ENCODE measurements at places on chromosomes 5 and 9.
A peak's percentile ranks its signal among the peaks of the same experiment; 100 is the strongest.

DNA sequence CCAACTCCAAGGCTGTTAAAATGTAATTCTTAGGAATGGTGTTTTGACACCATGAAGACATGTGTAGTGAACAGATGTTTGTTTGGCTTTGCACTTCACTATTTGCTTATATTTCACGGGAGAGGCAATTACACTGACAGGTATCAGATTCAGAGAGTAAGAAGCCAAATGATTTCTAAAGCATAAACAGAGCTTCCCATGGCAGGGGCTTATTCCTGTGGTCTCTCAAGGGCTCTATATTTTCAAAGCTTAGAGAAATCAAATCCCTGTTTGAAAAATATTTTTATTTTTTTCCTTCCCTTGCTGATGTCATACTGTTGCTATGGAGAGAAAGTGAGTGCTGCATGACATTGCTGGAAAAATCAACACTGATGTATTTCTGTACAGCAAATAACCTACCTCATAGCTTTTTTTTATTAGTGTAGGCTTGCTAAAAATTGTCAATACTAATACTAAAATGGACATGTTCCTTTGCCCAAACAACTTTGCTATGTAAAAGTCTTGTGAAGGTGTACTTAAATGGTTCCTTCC, 161.4 kb downstream of the GIN1 start:
- DNase-seq = no peak

DNA sequence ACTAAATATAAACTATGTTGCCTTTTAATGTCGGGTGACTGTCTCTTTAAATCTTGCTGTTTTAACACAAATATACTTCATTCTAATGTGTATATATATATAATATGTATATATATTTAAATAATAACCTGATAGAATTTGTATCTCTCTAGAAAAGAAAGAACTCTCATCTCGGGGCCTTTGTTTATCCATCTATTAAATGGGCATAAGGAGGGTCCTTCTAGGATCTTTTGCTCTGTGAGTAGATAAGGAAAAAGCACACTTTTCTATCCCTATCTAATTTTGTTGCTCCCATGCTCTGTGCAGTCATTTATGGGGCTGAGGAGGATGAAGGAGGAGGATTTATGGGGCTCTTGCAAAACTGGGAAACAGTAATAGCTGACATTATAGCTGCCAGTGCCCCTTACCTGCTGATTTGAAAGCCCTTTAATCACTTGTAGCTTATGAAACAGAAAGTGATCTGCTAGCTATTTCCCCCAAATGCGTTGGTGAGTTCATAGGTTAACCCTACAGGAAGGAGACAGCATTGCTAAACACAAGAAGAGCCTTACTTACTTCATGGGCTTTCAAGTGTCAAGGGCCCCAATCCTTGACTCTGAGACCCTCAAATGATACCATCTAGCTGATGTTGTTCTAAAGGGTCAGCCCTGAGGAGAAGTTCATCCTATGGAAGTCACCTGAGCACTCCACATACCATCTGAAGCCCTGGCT, 5.8 kb upstream of the PPARGC1B start:
- no peak for DNase-seq

- DNase-seq = no peak
Measured at GRCh38 chr5:90528601-90529193, 687 bp downstream of the LYSMD3 start.

GRCh38 chr9:14935964-14936363, 25.7 kb upstream of the FREM1 start:
- no peak for DNase-seq

DNA sequence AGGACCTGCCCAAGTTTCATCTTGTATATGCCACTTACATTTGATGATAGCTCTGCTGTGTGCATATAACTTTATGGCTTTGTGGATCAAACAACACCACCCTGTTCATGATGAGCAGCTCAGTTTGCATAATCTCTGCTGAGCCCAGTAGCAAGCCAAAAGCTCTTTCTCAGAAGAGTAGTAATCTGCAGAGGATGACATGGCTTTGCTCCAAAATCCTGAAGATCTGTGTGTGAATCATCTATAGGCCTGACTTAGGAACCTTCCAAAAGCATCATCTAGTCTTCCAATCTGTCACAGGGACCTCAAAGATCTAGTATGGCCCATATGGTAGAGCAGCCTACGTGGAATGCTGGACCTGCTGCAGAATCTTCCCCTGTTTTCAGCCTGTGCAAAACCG, 394.6 kb downstream of the PSAT1 start:
- no peak for DNase-seq

- DNase-seq = no peak
Measured at GRCh38 chr9:121204121-121204520, 2.5 kb upstream of the RAB14 start.

GRCh38 chr5:149149942-149150341, 8.6 kb downstream of the ABLIM3 start:
- DNase-seq = no peak

- DNase-seq = no peak
Measured at GRCh38 chr5:45484781-45485180, 211.4 kb downstream of the HCN1 start.

GRCh38 chr5:127863161-127863560, 160.0 kb downstream of the CCDC192 start:
- DNase-seq = no peak

GRCh38 chr5:180959661-180960060, 29.0 kb upstream of the BTNL3 start:
- DNase-seq = no peak

GRCh38 chr9:16043756-16044578, 491.1 kb downstream of the CCDC171 start:
- no peak for DNase-seq

- no peak for DNase-seq
Measured at GRCh38 chr9:2473681-2474080, 147.9 kb upstream of the VLDLR start.

DNA sequence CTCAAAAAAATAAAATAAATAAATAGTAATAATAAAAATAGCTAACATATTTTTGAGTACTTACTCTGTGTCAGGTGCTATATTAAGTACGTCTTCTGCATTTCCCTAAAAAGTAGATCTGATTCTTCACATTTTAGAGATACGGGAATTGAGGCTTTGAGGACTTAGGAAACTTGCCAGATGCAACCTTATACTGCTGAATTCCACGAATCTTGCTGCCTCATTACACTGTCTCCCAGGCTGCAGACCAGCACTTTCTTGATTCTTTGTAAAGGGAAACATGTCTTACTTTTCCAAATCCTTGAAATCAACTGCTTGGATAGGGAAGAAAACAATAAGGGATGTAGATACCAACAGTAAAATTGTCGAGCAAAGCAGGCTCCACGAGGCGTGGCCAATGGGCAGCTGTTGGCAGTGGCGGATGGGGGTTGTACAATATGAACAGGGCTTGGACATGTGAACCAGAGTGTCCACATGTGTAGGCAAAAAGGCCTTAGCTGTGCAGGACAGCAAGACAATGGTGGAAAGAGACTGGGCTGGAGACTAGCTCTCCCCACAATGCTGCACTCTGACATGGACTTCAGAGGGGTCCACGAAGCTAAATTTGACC, 124.3 kb upstream of the RAI14 start:
- DNase-seq = no peak

GRCh38 chr5:109506556-109506955, 96.8 kb upstream of the PJA2 start:
- DNase-seq = no peak

DNA sequence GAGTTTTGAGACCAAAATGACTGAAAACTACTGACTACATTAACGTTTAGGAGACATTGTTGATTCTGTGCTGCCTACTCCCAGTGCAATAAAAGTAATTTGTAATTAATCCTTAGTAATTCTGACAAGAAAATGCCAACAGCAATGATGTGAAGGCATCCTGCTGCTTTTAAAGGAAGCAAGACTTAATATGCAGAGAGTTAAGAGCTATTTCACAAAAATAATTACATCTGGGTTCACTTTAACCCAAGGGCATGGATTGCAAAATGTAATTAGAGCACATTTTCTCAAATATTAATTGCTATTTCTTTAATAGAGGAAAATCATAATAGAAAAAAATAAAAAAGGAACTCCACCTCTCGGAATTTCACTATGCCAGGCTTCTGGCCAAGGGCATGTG, 22.7 kb upstream of the TNFSF8 start:
- no peak for DNase-seq

DNA sequence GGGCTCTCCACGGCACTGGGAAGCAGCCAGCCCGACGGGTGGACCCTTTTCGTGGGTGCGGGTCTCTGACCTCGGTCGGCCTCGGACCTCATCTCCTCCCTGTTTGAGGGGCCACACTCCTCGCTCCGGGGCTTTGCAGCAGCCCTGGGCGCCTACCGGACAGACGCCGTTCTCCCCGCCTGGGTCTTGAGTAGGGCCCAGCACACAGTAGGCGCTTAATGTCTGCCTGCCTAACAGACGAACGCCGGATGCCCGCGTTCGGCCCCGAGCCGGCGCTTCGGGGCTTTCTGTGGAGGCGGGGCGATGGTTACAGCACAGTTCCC, 842 bp upstream of the GTF3C5 start:
- no peak for DNase-seq

GRCh38 chr5:113186061-113186460, 209.5 kb downstream of the DCP2 start:
- DNase-seq = no peak

DNA sequence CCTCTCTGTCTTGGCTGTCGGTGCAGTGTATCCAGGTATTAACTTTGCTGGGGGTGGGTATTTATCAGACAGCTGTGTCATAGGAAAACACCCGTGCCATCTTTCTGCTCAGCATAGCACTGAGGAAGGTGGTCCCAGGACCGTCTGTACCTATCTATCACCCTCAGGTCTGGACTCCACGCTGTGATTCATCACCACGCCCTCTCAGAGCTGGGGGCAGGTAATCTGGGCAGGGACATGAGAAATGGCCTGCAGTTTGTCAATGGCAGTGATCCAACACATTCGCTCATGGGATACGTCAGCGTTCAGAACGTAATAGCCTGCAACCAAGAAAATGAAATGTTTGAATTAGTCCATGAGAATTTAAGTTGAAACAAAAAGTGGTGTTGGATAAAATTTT, 151.6 kb upstream of the MAP1B start:
- DNase-seq = no peak

GRCh38 chr5:173395257-173395932, 67.2 kb upstream of the STC2 start:
- no peak for DNase-seq

DNA sequence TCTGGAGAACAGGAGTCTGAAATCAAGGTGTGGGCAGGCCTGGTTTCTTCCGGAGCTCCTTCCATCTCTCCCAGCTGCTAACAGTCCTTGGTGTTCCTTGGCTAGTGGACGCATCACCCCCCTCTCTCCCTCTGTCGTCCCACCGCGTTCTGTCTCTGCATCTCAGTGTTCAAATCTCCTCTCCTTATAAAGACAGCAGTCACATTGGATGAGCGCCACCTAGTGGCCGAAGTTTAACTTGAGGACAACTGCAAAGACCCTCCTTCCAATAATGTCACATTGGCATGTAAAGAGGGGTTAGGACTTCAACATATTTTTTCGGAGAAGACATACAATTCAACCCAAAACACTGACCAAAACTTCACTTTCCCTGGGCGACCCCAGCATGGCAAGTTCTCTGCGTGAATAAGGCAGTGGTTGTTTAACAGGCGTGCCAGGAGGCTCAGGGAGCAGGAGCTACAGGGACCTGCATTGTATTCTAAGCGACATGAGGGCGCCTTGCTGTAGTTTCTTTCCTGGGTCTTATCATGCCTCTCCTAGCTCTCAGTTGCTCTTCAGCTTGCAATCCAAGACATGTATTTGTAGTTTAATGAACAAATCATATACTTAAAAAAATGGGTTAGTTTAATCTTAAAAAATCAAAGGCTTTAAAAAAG, 27.9 kb upstream of the BASP1 start:
- no peak for DNase-seq

GRCh38 chr9:98453589-98454311, 198.3 kb upstream of the TBC1D2 start:
- DNase-seq = no peak

DNA sequence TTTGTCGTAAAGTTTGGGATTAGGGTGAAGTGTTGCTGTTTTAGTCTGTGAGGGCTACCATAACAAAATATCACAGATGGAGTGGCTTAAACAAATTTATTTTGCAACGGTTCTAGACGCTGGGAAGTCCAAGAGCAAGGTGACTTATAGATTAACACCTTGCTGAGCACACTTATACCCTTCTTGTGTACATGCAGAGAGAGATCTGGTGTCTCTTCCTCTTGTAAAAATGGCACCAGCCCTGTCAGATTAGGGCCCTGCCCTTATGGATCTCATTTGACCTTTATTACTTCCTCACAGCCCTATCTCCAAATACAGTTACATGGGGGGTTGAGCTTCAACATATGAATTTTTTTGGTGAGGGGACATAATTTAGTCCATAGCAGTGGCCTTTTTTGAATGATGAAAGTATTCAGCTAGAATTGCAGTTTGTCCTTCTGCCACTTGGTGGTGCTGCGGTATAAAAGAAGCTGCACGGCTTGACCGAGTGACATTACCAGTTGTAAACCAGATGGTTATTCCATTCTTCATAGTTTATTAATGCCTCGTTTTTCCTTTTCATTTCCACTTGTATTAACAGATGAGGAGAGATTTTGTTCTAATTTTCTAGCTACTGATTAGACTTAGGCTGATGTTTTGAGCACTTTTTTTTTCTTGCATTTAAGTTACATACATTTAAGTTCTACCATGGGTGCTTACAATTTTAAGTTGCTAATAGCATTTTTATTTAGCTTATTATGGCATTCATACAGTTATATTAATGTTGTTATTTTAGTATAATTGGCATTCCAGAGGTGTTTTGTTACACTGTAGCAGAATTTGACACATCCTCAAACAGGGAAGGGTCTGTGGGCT, 19.4 kb downstream of the DCP2 start:
- DNase-seq = peak; percentile 43

DNA sequence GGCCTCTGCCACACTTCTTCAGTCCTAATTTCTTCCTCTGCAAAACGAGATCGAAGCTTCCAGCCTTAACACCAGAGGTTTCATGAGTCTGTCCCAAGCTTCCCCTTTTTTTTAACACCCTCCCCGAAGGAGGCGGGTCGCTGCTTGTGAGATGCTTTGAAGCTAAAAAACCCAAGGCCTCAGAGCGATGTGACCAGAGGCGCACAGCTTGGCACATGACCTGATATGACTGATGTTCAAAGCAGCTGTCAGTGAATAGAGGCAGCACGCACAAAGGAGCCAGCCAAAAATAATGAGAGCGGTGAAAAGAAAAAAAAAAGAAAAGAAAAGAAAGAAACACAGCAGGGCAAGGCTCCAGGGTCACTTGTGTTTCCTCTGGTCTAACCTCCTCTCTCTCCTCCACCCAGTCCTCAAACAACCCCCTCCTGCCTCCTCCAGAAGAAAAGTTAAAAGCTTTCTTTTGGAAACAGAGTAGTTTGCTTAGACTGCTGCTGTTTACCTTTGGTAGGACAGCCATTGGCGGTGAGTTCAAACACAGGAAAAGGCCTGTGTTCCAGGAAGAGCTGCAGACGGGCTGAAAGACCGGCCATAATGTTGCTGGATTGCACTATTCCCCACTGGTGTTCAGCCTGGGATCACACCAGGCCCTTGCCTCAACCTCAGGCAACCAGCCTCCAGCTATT, 10.9 kb upstream of the ZNF366 start:
- no peak for DNase-seq

GRCh38 chr5:91159647-91160046, 223.5 kb downstream of the ARRDC3 start:
- DNase-seq = no peak

Data from effector memory CD4-positive, alpha-beta T cell (primary cell).